Karpas-422 (cell line): ENCODE measurements at places on chromosomes 7 and 10.

DNA sequence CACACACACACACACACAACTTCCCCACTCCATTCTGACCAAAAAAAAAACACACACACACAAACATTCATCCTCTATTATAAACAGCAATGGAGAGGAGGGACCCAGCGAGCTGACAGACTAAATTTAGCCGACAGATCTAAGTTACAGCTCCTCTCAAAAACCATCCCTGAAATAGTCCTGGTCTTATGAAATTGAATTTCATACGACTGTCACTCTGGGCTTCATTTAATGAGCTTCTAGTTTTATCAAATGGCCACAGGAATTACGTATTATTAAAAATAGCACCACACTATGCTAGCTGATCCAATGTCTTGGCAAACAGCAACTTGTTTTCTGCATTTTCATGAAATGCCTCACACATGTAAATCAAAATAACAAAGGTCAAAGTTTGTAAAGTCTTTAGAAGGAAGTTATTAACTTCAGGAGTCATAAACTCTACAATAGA is 131.3 kb upstream of the ASAH2 start:
- DNase-seq = no peak

GRCh38 chr7:16999541-17000267 is 117.9 kb upstream of the AGR3 start:
- DNase-seq = no peak

- DNase-seq = no peak
Observed at GRCh38 chr7:95874541-95875265, 102.3 kb downstream of the DYNC1I1 start.

DNA sequence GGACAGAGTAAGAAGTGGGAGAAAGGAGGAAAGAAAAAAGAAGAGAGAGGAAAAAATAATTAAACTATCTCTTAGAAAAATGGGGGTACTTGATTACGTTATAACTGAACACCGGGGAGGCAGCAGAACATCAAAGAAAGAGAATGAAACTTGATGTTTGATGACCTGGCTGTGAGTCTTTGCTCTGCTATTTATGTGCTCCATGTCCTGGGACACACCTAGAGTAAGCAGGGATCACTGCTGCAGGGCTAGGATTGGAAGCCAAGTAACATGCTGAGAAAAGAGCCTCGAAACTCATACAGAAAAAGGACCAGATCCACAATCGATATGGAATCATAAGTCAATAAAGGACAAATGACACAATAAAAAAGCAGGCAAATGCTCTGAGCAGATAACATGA is 56.7 kb upstream of the COL13A1 start:
- no peak for DNase-seq

DNA sequence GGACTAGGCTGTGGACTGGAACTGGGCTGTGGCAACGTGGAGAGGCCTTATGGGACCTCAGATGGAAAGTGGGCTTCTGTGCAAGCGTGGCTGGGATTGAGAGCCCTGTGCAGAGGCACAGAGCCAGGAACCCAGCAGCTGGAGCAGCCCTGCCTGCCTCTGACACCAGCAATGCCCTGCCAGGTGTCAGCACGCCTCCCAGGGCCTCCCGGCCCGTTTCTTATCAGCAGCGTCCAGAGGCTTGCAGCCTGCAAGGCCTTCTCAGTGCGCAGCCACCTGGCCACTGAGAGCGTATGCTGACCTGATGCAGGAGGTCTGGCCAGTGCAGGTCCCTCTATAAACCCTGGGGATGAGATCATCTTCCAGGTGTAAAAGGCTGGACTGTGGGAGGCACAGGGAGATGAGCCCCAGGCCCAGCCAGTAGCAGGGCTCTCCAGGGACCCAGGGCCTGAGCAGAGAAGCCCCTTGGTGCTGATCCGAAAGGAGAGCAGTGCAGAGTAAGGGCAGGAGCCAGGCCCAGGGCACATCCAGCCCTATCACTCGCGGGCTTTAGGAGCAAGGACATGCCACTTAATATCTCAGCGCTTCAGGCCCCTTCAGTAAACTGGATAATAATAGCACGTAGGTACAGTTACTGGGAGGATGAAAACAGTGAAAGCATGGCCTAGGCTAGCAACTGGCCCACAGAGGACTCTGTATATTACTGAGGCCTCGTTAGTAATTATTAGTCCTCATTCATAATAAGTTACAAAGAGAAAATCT is 38.8 kb upstream of the ANTXRL start:
- no peak for DNase-seq

- no peak for DNase-seq
Observed at GRCh38 chr7:4882169-4883032, 1.1 kb downstream of the RADIL start.

GRCh38 chr7:132455378-132455777 is 120.9 kb downstream of the PLXNA4 start:
- no peak for DNase-seq
